Astrocyte of the spinal cord (primary cell): ENCODE measurements at places on chromosomes 1 and 21.

DNA sequence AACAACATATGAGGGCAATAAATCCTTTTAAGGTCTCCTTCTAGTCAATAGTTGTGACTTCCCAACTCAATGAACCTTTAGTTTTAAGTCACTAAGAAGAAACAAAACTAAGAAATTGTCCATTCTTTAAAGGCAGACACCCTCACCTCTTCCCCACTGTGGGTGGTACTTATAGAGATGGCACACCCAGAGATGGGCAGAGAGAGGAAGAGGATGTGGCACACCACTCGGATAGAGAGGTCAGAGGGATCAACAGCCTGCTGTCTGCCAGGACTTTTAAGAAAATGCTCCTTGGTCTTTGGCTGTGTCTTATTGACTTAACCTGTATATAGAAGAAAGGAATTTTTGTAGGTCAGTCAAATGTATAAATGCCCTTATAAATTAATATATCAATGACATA, 45.1 kb downstream of the FASLG start:
- no peak for DNase-seq

DNA sequence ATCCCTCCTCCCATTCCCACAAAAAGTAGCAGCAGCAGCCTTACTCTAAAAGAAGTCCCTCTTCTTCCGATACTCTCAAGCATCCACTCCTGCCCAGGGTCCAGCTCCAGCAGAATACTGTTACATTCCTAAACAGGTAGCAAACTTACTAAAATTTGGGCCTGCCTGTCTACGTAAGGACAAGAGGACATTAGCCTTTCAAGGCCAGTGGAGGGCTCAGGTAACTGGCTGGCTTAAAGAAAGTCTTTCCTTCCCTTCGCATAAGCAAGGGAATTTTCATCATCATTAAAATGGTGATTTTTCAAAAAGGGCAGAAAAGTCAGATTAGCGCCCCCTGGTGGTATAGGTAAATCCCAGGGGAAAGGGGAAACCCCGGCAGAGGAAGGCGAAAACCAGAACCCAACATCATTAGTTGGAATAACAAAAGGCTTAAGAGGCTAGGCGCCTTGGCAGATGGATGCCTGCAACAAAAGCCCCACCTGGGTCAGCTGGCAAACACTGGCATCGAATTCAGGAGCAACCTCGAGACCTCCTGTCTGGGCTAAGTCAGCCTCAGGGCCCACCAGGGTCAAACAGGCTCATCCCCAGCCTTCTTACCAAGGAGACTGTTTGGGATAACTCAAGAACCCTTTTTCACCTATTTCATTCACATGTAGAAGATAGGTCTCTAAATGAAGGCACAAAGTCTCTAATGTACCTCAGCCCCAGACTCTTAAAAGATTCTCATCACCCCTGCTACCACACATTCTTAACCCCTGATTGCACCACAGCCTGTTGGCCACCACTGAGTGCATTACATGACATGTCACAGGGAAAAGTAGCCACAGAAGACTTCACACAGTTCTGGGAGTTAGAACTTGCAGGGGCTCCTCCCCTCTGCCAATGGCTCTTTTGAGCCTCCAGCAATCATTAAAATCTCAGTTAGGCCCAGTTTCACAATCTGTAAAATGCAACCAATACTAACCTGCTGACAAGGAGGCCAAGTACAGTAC, 36.7 kb downstream of the ERI3 start:
- peak; percentile 32 for DNase-seq

- DNase-seq, result no peak
These were observed 52.7 kb upstream of the GPR153 start for GRCh38 chr1:6313393-6314200.

DNA sequence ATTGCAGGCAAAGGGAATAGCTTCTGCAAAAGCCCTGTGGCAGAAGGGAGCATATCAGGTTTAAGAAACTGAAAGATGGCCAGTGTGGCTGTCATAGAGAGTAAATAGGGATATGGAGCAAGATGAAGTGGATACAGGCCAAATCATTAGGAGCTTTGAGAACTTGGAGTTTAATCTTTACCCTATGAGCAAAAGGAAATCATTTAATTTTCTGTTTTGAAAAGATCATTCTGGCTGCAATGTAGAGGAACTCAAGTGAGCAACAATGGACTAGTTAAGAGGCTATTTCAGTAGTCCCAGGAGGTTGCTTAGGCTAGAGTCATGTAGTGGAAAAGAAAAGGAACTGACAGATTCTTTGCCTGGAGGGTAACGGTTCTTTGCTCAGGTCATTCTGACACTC, 47.2 kb downstream of the RAP1A start:
- DNase-seq, result no peak

- DNase-seq, result peak; percentile 99
These were observed 137.8 kb downstream of the PTPRC start for GRCh38 chr1:198776602-198777029.

- DNase-seq, result no peak
These were observed 19.2 kb downstream of the NLRP3 start for GRCh38 chr1:247435030-247435758.

DNA sequence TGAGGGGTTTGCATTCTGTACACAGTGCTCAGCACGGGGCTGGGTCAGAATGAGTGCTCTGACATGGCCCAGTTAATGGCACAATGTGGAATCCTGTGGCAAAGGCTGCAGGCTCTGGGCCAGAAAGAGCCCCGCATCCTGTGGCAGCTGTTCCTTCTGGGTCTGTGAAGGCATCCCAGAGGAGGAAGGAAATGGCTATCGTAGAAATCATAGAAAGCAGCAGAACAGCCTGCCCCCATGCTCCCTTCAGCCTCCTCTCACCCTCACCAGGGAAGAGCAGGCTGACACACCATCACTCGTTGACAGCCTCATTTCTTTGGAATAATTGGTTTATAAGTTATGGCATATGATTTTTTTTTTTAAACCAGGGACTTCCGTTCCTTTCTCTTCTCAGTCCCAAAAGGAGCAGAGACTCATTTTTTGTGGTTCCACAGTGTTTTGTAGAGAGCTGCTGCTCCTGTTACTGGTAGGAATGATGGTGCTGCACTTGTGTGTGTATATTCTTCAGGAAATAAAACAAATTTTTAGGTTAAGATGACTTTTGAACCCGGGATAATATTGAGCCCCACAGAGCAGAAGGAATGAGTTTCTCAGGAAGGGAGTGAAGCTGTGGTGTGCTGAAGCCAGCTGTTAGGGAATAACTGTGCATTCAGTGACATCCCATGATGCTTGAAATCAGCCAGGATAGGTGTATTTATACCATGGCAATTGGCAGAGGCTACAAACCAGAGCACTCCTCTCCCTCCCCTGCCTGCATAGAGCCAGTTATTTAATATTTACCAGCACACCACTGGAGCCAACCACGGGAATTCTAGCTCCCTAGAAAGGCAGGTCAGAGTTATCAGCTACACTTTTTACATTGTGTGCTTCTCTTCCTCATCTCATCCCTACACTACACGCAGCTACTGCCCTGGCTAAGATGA, 32.0 kb downstream of the PLXNA2 start:
- DNase-seq, result no peak

GRCh38 chr1:155326631-155327037, 5.9 kb downstream of the RUSC1 start:
- DNase-seq, result no peak

GRCh38 chr1:2190491-2190976, 4.0 kb downstream of the FAAP20 start:
- no peak for DNase-seq

DNA sequence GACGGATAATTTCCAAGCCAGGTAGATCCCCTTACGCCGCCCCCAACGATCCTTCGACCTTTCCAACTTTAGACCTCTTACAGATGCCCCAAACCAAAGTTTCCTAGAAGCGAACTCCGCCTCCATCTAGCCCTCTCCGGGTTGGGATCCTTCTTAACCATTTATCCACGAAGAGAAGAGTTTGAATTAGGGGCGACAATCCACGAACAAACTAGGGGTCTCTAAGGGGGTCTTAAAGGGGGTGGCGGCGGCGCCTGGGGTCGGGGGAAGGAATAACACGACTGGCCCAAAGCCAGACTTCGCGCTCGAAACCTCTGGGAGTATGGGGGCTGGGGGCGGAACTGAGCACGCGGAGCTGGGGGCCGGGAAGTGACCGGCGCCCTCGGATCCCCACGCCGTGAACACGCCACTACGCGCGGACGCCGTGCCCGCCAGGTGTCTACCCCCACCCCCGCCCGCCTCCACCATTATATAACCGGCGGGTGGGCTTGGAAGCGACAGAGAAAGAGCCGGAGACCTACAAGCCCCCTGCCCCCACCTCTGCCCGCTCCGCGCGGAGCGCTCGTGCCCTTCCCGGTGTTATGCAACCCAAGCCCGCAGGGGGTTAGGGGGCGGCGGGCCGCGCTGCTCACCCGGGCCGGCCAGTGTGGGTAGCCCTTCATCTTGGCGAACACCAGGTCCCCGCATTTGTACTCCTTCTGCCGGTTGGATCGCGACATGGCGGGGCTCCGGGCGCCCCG, 594 bp downstream of the HDGF start:
- no peak for DNase-seq

- no peak for DNase-seq
These were observed 46.5 kb upstream of the TENT5B start for GRCh38 chr1:27058966-27059669.

DNA sequence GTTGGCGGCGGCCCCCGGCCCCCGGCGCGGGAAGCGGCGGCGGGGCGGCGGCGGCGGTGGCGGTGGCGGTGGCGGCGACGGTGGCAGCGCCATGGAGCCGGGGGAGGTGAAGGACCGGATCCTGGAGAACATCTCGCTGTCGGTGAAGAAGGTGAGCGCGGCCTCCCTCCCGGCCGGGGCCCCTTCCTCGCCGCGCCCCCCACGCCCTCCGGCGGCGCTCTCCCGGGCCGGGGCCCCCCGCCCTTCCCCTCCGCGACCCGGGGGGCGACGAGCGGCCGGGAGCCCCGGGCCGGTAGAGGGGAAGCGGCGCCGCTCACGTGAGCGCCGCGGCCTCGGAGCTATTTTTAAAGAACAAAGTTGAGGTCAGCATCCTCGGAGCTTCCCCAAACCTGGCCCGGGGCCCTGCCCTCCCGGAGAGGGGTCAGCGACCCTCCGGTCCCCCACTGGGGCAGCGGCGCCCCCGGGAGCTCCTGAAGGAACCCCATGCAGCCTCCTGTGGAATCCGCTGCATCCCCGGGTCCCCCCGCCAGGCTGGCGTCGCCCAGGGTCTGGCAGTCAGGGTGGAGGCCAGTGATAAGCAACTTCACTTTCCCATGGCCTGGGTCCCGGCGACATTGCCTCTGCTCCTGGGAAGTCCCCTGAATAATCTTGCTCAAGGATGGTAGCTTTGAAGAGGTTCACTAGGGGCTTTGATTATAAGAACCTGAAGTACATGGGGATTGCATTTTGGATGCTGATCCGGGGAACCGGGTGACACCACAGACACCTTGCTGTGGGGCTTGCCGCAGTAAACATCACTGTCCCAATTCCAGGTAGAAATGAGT, 560 bp downstream of the PLEKHM2 start:
- DNase-seq, result no peak

- peak; percentile 62 for DNase-seq
These were observed 136.2 kb downstream of the NTNG1 start for GRCh38 chr1:107277022-107277421.

DNA sequence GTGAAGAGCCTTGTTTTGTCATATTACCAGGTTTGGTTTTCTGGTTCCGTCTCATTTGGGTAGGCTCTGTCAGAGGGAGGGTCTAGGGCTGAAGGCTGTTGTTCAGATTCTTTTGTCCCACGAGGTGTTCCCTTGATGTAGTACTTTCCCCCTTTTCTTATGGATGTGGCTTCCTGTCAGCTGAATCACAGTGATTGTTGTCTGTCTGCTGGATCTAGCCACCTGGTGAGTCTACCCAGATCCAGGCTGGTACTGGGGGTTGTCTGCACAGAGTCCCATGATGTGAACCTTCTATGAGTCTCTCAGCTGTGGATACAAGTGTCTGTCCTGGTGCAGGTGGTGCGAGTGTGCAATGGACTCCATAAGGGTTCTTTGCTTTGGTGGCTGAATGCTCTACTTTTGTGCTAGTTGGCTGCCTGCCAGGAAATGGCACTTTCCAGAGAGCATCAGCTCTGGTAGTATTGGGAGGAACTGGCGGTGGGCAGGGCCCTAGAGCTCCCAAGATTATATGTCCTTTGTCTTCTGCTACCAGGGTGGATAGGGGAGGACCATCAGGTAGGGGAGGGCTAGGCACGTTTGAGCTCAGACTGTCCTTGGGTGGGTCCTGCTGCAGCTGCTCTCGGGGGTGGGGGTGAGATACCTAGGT, 246.0 kb downstream of the RYR2 start:
- no peak for DNase-seq

- DNase-seq, result no peak
These were observed 56.1 kb upstream of the ANGPTL1 start for GRCh38 chr1:178927003-178927402.

DNA sequence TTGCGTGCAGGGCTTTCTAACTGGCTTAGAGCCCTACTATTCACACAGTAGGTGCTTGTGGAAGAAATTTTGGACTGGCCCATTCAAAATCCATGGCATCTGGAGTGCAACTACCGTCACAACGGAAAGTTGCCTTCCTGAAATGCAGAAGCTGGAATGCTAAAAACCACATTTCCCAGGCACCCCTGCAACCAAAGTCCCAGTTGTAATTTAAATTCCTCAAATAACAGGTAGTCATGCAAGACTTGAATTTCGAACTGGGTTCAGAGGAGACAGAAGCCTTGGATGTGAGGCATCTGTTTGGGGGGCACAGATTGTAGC, 186.7 kb downstream of the TOMM20 start:
- DNase-seq, result no peak

DNA sequence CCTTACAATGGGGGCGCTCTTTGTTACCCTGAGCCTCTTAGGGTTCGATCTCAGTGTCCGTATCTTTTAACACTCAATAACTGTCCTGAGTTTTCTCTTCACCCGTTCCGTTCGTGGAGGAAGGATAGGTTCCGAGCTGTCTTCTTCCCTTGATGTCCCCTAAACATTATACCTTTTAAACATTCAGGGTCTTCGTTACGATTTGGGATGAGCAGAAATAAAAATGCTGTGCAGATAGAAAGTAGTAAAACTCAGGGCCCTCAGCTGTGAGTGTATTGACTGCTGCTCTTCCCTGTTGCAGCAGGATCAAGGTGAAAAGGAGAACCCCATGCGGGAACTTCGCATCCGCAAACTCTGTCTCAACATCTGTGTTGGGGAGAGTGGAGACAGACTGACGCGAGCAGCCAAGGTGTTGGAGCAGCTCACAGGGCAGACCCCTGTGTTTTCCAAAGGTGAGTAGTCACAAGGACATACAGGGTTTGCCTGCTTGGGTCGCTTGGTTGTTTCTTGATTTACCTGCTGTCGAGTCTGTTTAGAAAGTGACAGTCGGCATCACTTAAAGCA, 784 bp downstream of the RPL11 start:
- no peak for DNase-seq
